ENCODE measurements at places on chromosomes 11 and 22.

DNA sequence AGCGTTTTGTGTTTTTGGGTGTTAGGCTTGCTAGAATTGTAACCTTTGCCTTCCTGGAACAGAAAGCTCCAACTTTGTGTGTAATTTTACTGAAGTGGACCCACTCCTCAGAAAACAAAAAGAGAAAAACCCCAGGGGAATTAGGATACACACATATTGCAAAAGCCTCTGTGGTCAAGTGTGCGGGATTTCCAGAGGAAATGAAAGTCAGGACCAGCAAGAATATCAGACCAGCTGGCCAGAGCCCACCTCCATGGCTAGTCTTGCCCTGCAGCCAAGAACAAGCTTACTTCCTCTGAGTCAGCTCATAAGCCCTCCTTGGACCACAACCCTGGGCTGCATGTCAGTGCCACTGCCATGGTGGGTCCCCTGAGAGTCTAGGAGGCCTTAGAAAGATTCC lies 37.0 kb upstream of the FTH1 start:
- no peak for DNase-seq

DNA sequence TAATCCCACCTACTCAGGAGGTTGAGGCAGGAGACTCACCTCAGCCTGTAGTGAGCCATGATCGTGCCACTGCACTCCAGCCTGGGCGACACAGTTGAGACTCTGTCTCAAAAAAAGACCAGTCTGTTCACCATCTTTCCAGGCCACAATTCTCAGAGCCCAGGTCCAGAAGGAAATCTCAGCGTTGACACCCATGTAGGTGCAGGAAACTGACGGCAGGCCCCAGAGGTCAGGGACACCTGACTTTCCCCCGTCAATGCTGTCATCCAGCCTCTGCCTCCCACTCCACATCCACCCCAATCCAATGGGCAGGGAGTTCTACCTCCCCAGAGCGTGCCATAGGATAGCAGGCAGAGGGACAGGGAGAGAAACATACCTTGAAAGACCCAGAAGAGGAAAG lies 5.9 kb upstream of the GRK2 start:
- no peak for DNase-seq

GRCh38 chr11:58905721-58906547 lies 33.4 kb upstream of the GLYATL1 start:
- no peak for DNase-seq

DNA sequence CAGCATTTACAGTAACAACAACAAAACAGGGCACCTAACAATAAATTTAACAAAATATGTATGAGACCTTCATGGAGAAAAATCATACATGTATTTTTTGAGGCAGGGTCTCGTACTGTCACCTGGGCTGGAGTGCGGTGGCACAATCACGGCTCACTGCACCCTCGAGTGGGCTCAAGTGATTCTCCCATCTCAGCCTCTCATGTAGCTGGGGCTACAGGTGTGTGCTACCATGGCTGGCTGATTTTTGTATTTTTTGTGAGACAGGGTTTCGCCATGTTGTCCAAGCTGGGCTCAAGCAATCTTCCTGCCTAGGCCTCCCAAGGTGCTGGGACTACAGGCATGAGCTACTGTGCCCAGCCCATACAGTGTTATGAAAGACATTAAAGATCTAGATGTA lies 278.1 kb downstream of the SWAP70 start:
- no peak for DNase-seq

DNA sequence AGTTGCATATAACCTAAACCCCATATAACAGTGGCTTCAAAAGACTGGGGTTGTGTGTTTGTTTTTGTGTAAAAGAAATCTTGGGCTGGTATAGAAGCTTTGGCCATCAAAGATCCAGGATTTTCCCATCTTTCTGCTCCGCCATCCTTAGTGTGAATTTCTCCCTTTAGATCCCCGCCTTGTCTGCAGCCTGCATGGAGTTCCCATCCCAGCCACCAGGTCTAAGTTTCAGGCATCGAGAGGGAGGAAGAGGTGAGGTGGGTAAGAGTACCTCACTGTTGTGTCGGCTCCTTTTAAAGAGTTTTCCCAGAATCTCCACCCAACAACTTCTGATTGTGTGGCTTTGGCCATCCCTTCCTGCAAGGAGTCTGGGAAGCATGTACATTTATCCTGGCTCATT lies 195.5 kb upstream of the SORL1-AS1 start:
- no peak for DNase-seq

- DNase-seq: no peak
Measured at GRCh38 chr22:48948575-48949170, 879.0 kb downstream of the BRD1 start.

- no peak for DNase-seq
Measured at GRCh38 chr11:16363706-16364105, 7.4 kb upstream of the SOX6 start.

GRCh38 chr22:37896181-37896592 lies 9.9 kb upstream of the MICALL1 start:
- no peak for DNase-seq

DNA sequence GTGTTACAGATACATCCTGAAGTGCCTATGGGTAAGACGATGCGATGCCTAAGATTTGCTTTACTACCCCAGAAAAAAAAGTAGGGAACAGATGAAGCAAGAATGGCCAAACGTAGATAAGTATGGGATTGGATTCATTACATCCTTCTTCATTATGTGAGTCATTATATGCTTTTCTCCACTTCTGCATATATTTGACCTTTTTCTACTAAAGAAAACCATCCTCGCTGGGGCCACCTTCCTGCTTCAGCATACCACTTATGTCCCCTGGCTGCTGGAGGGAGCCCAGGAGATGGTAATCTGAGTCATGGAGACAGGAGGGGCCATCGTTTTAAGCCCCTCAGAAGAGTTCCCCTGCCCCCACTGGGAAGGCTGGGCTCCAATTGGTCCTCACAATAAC lies 14.4 kb upstream of the KLHL35 start:
- no peak for DNase-seq

GRCh38 chr22:44586999-44587736 lies 89.1 kb upstream of the RTL6 start:
- no peak for DNase-seq

DNA sequence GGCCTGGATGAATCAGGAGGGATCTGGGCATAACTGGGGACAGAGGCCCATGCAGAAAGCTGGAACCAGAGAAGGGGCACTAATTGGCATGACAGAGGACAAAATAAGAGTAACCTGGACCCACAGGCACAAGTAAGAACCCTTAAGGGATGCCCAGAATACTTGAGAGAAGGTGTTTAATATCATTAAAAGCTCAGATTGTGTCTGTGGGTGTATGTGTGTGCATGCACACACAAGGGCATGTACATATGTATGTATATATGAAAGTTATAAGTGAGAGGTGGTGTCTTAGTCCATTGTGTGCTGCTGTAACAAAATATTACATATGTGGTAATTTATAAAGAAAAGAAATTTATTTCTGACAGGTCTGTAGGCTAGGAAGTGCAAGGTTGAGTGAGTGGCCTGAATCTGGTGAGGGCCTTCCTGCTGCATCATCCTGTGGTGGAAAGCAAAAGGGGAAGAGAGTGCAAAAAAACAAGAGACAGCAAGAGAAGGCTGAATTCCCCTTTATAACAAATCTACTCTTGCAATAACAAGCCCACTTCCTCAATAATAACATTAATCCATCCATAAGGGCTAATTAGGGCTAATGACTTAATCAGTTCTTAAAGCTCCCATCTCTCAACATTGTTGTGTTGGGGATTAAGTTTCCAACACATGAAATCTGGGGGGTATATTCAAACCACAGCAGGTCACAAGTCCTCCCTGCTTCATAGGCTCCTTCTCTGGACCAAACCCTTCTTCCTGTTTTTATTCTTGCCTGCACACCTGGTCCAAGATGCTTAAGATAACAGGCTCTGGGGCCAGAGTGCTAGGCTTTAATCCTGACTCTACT lies 68.3 kb upstream of the POU2AF2 start:
- no peak for DNase-seq

DNA sequence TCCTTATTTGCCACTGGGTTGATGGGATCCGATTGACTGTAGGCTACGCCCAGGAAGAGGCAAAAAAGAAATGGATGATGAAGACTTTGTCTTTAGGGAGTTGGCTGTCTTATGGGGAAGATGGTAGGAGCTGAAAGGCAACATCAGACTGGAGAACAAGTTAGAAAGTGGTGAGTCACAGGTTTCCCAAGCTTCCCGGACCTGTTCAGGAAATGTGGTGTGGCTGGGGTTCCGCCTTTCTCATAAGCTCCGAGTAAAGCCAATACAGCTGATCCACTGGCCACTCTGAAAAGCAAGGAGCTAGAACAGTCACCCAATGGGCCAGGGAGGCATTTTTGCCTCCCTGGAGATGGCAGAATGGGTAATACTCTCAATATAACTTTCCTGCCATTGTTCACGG lies 194.5 kb downstream of the SNX19 start:
- DNase-seq: no peak
